Mucosa of gallbladder (tissue), 1 donor: ENCODE measurements at places on chromosomes 6 and 20. TPM values are rescaled to one million over a fixed set of nuclear protein-coding genes. Genes with fewer than 3 reads are reported as not detected.

Gene OPN5
- not detected for total RNA-seq

Gene TM9SF4
- 60.7 TPM for total RNA-seq

Gene IMPG1
- total RNA-seq, result not detected

Gene ABHD16B
- total RNA-seq, result not detected

Gene MRAP2
- total RNA-seq, result 1.9 TPM

Gene LY6G6C
- total RNA-seq, result not detected

Gene CGA
- not detected for total RNA-seq

Gene LST1
- total RNA-seq, result 18.4 TPM

Gene SLC22A3
- 36.0 TPM for total RNA-seq

Gene SIRPB2
- total RNA-seq, result 3.7 TPM

Gene IER3
- 61.7 TPM for total RNA-seq

Gene TBC1D20
- 36.9 TPM for total RNA-seq

Gene C6orf58
- not detected for total RNA-seq

Gene GABRR1
- total RNA-seq, result not detected

Gene SLCO4A1
- 5.9 TPM for total RNA-seq

Gene CPXM1
- 6.8 TPM for total RNA-seq

Gene TMEM200A
- 1.9 TPM for total RNA-seq

Gene HCK
- 11.7 TPM for total RNA-seq

Gene LRFN2
- not detected for total RNA-seq

Gene CCDC170
- 0.69 TPM for total RNA-seq

Gene ANKRD66
- not detected for total RNA-seq

Gene MCCD1
- not detected for total RNA-seq

Gene TBXT
- total RNA-seq, result not detected

Gene SNHG17
- 15.1 TPM for total RNA-seq

Gene CDSN
- 0.17 TPM for total RNA-seq

Gene MOXD1
- 3.8 TPM for total RNA-seq

Gene SIRPG
- total RNA-seq, result 1.2 TPM

Gene KHDC1
- 2.9 TPM for total RNA-seq

Gene RIN2
- total RNA-seq, result 88.7 TPM

Gene SRMS
- not detected for total RNA-seq

Gene NUP43
- 31.6 TPM for total RNA-seq

Gene HTR1E
- 0.17 TPM for total RNA-seq

Gene SMPD2
- 23.2 TPM for total RNA-seq

Gene SLC17A1
- total RNA-seq, result 0.63 TPM

Gene WFDC5
- total RNA-seq, result not detected

Gene CASP8AP2
- 16.3 TPM for total RNA-seq
